ENCODE measurements at places on chromosomes 7 and 10.

DNA sequence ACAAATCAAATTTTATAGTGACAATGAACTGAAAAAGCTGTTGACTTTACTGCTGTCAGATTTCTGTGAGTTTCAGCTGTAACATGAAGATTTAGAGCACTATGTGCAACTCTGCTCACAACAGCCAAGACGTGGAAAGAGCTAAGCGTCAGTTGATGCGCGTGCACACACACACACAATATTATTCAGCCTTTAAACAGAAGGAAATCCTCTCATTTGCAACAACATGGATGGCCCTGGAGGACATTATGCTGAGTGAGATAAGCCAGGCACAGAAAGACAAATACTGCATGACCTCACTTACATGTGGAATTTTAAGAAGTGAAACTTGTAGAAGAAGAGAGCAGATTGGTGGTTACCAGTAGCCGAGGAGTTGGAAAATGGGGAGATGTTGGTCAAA lies 82.8 kb upstream of the FRMD4A start:
- DNase-seq: no peak

- no peak for DNase-seq
Observed at GRCh38 chr10:79166741-79167140, 98.0 kb downstream of the ZMIZ1 start.

DNA sequence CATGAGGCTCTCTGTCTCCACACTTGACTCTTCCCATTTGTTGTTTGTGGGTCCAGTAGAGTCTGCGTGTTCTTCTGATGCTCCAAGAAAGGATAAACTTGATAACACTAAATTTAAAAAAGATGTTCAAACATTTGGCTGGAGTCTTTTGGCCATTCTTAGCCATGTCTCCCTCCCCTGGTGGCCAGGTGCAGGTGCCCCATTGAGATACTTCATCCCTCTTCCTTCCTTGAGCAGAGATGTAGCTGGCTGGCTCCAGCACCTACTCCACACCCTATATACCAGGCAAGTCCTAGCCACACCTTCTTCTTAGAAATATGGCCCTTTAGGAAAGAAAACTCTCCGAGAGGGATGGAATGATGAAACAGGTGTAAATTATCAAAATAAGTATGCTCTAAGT lies 103.2 kb upstream of the GJD4 start:
- DNase-seq: no peak

GRCh38 chr10:16995867-16996529 lies 133.6 kb downstream of the CUBN start:
- DNase-seq: peak; percentile 92

DNA sequence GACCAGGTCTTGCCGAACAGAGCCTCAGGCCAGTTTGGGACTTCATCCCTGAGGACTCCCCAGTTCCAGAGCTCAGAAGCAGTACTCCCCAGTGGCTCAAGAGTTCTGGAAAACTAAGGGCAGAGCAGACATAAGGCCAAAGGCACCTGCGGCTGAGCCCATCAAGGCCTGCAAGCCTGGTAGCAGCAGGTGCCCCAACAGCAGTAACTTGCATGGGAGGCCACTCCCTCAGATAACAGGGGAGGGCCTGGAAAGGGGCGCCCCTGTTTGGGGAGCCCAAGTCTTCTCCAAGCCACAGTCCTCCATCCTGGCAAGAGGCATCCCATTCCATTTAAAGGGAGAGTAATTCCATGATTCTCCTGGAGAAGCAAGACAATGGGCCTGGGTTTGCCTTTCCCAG lies 13.0 kb downstream of the POLL start:
- no peak for DNase-seq

DNA sequence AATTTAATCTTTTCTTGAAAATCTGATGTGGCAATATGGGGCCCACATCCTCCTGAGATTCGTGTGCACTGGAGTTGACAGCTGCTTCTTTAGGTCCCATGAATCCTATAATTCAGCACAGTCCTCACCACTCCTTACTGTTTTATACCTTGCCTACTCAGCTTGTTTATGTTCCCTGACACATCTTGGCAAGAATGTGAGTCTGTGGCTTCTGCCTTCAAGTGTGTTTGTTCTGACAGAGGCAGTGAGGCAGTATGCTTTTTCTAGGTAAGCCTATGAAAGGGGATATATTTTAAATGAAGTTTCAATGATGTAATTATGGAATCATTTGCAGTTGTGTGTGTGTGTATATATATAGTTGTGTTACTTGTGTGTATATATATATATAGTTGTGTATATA lies 106.4 kb downstream of the AMPH start:
- no peak for DNase-seq

DNA sequence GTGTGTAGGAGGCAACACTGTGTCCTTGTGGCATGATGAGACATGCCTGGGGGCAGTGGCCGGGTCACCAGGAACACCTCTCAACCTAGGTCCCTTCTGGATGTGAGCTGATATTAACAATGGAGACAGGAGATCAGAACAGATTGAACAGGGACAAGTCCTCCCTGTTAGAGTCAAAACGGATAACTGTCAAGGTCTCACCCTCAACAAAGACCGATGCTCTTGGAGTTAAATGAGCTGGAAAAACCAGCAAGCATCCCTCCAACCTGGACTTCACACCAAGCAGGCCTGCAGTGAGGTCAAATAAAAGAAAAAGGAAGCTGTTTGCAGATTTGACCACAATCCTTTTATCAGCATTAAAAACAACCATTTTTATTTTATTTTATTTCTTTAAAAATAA lies 49.0 kb downstream of the SLIT1 start:
- DNase-seq: no peak

GRCh38 chr7:553636-554111 lies 34.0 kb upstream of the PDGFA start:
- no peak for DNase-seq

DNA sequence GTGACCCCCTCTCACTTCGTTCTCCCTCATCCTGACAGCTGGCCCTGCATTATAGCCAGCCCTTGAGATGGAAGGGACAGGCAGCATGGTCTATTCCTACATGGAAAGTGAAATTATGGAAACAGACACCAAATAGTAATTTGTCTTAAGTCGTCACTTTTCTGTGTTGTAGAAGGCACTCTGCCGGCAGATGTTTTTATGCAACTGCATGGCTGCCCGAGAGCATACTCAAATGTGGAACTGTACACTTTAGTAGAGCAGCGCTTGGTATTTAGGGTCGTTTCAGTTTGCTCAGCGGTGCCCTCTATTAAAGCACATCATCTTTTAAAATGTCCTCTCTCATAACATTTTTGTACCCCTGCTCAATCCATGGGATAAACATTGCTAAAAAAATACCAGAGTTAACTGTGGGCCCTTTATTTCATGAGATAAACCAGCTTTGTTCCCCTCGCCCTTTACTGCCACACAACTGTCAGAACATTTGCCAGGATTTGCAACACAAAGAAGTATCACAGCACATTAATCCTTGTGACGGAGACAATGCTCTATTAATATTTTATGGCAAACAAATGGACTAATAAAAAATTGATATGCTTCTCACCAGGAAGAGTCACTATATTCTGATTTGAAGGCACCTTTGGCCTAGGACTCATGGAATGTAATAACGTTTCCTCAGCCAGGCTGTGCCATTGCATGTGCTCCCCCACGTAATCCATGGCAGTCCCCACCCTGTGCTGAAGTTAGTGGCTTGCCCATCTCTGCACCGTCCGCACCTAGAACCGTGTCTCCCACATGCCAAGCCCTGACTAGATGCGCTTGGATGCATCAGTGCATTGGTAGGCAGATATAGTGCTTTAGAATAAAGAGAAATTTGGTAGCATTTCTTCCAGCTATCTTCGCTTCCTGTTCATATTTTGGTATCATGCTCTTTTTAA lies 221.3 kb downstream of the PAXIP1 start:
- DNase-seq: no peak

All from mesenchymal stem cell (in vitro differentiated cells and primary cell).